Naive thymus-derived CD4-positive, alpha-beta T cell (primary cell): ENCODE measurements at places on chromosomes 2 and 18. TPM values are rescaled to one million over a fixed set of nuclear protein-coding genes. Genes with fewer than 3 reads are reported as not detected.

The ANKRD62 gene
- not detected in 2 replicates for total RNA-seq

The SULT1C4 gene
- 0.78 TPM for total RNA-seq

The CDCA7 gene
- 85.7 and 86.7 TPM in 2 replicates for total RNA-seq

The DYNAP gene
- total RNA-seq, result not detected

The CNDP1 gene
- total RNA-seq, result 0.19 TPM in 1 of 2 replicates, not detected in the other

The HOXD4 gene
- total RNA-seq, result not detected in 2 replicates

The HOXD8 gene
- not detected in 2 replicates for total RNA-seq

DNA sequence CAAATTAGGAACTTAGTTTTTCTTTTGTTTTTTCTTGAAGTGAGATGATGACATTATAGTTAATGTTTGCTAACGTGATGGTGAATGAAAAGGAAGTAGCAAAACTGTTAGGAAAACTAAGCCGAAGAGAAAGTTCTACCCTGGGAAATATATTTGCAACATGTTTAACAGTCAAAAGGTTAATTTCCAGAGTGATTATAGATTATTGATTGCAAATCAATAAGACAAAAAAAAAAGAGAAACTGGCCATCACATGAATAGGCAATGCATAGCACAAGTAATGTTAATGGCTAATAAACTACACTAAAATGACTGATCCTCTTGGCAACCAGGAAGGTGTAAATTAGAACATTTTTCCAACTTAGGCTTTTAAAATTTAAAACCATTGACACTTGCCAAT lies 26.0 kb upstream of the AMMECR1L start:
- H3K27me3 ChIP-seq, result no peaks in the 10 kb centered on the region
- H3K4me1 ChIP-seq, result no peaks in the 10 kb centered on the region
- no peaks in the 10 kb centered on the region for H3K36me3 ChIP-seq
- H3K4me3 ChIP-seq, result no peak overlapping the region
- no peak overlapping the region for H3K27ac ChIP-seq
- no peak for DNase-seq

- H3K27me3 ChIP-seq, result no peaks in the 10 kb centered on the region
- H3K4me1 ChIP-seq, result no peaks in the 10 kb centered on the region
- no peak overlapping the region for H3K4me3 ChIP-seq
- DNase-seq, result no peak
Observed at GRCh38 chr18:70442933-70443332, 154.1 kb downstream of the SOCS6 start.

GRCh38 chr18:44171301-44171700 lies 509.4 kb upstream of the SETBP1 start:
- H3K36me3 ChIP-seq, result no peaks in the 10 kb centered on the region
- no peaks in the 10 kb centered on the region for H3K4me1 ChIP-seq
- DNase-seq, result no peak
- H3K4me3 ChIP-seq, result no peak overlapping the region
- no peak overlapping the region for H3K27ac ChIP-seq

GRCh38 chr18:11986061-11986460 lies 4.8 kb downstream of the IMPA2 start:
- no peak overlapping the region for H3K27ac ChIP-seq
- no peak overlapping the region for H3K4me3 ChIP-seq
- H3K36me3 ChIP-seq, result no peaks in the 10 kb centered on the region
- no peak for DNase-seq
- H3K27me3 ChIP-seq, result no peaks in the 10 kb centered on the region
- H3K4me1 ChIP-seq, result no peaks in the 10 kb centered on the region

GRCh38 chr2:29423061-29423666 lies 307.9 kb downstream of the CLIP4 start:
- no peak overlapping the region for H3K27ac ChIP-seq
- no peak for DNase-seq
- H3K27me3 ChIP-seq, result no peaks in the 10 kb centered on the region
- no peaks in the 10 kb centered on the region for H3K36me3 ChIP-seq
- no peak overlapping the region for H3K4me3 ChIP-seq
- no peaks in the 10 kb centered on the region for H3K4me1 ChIP-seq

- no peaks in the 10 kb centered on the region for H3K4me1 ChIP-seq
- no peaks in the 10 kb centered on the region for H3K36me3 ChIP-seq
- no peak overlapping the region for H3K27ac ChIP-seq
Observed at GRCh38 chr2:215918901-215919599, 94.3 kb downstream of the MREG start.
